ENCODE measurements at places on chromosomes 13 and 19.

DNA sequence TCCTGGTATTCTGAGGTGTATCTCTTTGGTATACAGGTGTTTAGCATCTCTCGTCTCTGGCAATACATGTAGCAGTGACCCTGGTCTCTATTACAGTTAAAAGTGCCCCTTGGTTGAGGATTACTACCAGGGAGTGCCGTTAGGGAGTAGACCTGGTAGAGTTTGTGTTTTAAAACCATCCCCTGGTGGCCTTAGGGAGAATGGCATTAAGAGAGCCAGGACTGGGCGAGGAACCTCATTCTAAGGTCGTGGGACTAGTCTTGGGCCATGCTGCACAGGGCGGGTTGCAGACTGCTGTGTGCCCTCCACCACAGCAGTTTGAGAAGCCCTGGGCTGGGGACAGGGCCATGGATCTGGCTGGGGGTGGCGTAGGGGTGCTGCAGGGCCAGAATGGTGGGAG lies 35.0 kb downstream of the B3GLCT start:
- no peak for DNase-seq

DNA sequence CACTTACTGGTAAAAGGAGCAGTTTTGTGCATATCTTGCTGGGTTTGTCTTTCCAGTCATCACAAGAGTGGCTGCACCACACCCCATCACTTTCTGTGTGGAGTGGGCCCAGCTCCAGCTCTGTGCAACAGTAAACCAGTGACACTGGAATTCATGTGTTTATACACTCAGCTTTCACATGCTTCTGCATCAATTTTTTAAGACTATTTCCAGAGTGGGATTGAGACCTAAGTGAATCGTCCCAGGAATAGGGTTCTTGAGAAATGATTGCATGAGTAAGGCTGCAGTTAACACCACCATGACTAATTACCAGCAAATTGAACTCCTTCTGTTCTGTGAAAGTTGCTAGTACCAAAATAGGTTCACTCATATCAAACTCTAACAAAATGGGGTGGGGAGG lies 5.3 kb upstream of the CFAP97D2 start:
- no peak for DNase-seq

- DNase-seq: no peak
Measured at GRCh38 chr19:685454-685931, 9.3 kb downstream of the FSTL3 start.

DNA sequence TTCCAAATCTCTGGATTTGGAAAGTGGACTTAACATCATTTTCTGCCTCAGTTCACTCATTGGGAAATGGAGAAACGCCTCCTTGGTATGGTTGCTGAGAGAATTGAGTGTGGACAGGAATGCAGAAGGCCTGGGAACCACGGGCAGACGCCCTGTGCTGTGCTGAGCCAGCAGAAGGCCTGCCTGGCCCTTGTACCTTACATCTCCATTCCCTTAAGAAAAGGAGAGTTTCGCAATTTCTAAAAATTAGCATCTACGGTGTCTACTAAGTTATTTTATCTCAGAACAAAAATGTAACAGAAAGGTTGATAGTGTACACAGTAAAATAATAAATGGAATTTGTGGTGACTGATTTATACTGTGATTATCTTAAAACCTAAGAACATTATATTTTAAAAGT lies 78.7 kb downstream of the IPO5 start:
- no peak for DNase-seq

DNA sequence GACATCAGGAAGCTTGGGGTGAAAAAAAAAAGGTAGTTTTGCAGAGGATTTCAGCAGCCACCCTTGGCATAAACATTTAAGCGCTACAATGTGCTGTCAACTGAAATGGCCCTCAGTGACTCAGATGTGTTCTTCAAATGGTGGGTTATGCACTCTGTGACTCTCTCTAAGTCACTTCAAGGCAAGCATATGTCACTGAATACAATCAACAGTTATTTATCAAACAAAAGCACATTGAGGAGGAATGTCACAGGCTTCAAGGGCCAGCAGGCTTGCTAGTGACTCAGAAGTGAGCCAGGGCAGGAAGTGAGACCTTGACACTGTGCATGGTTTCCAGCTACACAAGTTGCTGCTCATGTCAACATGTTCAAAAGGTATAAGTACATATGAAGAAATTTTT lies 523.7 kb upstream of the HTR2A start:
- DNase-seq: no peak

DNA sequence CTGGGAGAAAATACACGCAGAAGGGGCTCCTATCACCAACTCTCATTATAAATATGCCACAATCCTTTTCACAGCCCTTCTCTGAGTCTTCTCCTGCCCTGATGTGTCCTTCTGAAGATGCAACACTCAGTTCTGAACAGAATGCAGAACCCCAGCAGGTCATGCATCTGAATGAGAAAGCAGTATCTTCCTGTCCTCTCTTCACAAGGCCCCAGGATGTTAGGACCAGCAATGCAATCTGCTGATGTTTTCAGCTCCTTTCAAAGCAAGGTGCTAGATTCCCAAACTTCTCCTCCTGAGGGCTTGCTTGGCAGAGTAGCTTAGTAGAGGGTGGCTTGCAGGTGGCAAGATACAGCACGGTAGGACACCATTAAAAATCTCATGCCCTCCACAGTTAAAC lies 22.3 kb upstream of the DOCK9 start:
- no peak for DNase-seq

DNA sequence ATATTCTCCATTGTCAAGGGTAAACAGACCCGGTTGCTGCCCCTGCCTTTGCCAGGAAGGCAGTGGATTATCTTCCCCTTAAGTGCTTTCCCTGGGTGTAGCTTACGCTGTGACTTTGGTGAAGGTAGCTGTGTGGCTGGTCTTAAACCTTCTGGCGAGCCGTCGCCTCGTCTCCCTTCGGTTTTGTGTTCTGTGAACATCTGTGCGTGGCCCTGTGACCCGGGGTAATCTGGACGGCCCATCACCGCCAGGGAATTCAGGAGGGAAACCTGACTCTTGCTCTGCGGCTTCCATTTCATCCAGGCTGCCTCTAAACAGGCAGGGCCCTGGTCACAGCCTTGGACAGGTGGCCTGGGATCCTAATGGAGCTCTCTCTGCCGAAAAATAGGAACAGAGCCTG lies 78.7 kb downstream of the SHISA2 start:
- DNase-seq: no peak

GRCh38 chr13:49058761-49059160 lies 83.0 kb downstream of the FNDC3A start:
- no peak for DNase-seq

DNA sequence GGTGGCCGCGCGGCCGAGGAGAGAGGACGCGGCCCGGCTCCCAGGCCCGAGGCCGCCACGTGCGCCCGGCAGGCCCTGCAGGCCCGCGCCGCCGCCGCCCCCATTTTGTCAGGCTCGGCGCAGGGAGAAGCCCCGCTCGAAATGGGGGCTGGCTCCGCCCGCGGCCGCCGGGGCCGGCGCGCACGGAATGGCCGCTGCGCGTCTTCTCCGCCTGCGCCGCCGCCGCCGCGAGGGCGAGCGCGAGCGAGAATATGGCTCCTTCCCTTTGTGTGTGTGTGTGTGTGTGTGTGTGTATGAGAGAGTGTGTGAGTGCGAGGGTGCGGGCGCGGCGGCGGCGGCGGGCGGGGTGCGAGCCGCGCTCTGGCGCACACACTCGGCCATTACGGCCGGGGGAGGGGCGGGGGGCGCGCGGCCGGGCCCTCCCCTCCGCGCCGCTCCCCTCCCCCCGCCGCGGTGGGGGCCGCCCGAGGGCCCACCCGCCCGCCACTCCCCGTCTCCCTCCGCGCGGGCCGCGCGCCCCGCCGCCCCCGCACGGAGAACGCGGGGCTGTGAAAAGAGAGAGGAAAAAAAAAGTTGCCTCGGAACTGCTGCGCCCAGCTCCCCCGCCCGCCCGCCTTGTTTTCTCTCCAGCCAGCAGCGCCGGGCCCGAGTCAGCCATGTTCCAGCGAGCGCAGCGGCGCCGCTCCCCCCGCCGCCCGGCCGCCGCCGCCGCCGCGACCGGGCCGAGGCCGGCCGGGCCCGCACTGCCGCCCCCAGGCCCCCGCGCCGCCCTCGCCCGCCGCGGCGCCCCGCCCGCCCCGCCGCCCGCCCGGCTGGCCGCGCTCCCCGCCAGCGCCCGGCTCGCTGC lies 1.0 kb downstream of the HMGB1 start:
- peak; percentile 72 for DNase-seq

GRCh38 chr13:110643768-110644421 lies 28.6 kb downstream of the NAXD start:
- DNase-seq: no peak

GRCh38 chr19:44007473-44007872 lies 4.7 kb downstream of the ZNF230 start:
- no peak for DNase-seq

DNA sequence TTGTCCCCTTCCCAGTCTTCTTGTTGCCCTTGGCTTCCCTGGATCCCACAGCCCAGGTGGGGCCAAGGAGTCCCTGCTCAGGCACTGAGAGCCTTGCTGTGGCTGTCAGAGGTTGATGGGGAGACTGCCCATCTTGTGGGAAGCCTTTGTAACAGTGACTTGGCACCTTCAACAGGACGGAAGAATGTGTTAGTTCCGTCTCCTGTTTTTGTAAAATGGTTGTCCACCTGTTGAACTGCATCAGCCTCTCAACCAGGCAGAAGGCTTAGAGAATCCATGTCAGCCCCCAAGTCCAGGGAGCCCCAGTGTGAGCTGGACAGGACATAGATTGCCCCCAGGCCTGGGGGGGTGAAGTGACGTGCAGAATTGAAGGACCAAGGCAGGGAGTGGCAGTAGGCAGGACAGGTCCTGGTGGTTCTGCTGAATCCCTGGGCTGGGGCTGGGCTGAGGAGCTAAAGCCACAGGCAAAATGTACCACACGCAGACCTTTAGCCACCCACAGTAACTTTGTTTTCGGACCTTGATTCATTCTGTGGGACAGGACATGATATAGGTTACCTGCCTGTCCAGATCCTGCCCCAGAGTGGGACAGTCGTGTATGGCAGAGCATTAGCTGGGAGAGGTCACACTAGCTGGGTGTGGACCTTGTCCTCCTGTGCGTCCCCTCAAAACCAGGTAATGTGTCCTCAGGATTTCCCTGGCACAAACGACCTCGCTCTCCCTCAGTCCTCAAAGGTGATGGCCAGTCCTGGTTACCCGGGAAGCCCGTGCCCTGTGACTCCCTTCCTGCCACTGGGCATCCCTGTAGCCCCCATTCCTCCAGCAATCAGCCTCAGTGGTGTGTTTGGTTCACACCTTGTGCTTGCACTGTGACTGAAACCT lies 47.0 kb downstream of the GATAD2A start:
- DNase-seq: no peak

DNA sequence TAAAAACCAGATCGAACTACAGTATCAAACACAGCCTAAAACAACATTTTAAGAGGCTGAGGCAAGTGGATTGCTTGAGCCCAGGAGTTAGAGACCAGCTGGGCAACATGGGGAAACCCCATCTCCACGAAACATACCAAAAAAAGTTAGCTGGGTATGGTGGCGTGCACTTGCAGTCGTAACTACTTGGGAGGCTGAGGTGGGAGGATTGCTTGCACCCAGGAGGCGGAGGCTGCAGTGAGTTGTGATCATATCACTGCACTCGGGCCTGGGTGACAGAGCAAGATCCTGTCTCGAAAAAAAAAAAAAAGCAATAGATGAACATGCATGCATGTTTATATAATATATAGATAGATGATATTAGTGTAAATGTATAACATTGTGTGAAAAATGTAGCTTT lies 5.2 kb upstream of the MRPS31 start:
- no peak for DNase-seq

- DNase-seq: no peak
Measured at GRCh38 chr13:25253702-25254101, 33.6 kb downstream of the MTMR6 start.

Data from activated gamma-delta T cell treated with anti-CD3 and anti-CD28 coated beads, Interleukin-2, amount 50 U/mL, for 16 hours (primary cell).